ENCODE measurements at places on chromosomes 5 and 9.

GRCh38 chr5:175678074-175678473 is 20.2 kb downstream of the HRH2 start:
- no peak for DNase-seq

- DNase-seq, result no peak
These were observed 962 bp upstream of the PKN3 start for GRCh38 chr9:128701227-128701854.

DNA sequence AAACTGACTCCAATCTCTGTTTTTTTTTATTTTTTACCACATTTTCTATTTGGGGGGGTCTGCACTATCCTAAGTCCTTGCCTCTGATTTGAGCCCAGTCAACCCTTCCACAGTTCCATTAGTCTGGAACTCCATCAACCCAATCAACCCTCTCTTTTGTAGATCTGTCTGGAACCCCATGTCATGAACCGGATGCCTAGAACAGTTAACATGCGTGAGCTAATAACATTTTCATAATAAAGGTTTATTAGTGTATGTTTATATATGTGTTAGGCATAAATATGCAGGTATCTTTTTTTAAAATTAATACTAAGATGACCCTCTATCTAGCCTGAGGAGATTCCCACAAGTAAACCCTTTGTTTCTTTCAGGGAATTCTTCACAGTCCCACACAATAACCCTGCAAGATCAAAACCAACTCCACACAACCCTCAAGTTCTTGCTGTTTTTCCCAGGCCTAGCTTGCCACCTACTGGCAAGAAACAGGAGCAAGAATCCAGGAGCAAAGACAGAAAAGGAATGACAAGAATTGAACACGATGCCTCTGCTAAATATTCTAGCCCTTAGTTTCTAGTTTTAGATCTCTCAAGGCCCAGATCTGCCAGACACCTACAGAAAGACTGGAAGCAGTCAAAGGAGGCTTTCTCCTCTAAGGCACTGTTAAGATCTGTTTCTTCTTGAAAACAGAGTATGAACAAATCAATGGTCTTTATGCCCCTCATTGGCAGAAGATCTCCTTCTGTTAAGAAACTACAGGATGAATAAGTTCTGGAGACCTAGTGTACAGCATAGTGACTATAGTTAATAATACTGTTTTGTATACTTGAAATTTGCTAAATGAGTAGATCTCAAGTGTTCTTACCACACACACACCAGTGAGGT is 100.4 kb downstream of the TRIM36 start:
- peak; percentile 54 for DNase-seq

DNA sequence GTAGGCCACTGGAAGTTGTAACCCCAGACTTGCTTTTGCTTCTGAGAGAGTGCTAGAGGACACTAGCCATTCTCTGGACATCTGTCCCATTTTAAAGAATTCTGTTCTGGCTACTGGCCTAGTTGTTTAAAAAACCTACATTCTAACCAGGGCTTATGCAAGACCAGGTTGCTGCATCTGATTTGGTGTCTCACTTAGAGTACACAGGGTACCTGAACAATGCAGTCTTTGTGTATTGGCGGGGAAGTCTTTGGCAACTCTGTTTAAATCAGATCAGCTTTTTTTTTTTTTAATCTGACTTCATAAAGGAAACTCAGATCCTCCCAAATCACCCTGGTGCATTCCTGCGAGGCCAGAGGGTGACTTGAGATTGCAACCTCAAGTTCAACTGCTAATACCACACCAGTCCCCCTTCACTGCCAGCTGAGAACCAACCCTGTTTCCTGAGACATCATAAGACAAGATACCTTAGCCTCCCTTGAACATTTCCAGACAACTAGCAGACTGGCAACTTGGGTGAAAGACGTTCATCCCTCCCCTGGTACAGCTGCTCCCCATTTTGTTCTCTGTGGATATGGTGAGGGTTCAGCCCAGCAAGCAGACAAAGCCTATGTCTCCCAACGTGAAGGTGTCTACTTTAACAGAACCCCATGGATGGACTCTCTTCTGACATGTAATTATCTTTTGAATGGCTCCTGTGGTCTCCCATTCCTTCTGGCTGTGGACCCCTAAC is 27.0 kb downstream of the SKP1 start:
- no peak for DNase-seq

DNA sequence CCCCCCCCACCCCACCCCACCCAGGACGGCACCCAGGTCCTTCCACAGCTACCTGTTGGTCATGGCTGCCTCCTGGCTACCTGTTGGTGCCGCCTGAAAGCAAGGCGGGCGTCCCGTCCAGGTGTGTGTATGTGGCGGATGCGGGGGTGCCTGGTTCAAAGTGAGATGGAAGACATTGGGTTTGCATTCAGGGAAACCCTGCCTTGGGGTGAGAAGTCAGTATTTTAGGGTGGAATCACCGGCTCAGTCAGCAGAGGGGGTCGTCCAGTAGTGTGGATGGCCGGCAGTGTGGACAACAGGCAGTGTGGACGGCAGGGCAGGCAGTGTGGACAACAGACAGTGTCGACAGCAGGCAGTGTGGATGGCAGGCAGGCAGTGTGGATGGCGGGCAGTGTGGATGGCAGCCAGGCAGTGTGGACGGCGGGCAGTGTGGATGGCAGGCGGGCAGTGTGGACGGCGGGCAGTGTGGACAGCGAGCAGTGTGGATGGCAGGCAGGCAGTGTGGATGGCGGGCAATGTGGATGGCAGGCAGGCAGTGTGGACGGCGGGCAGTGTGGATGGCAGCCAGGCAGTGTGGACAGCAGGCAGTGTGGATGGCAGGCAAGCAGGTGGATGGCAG is 28.0 kb downstream of the NKD2 start:
- no peak for DNase-seq

DNA sequence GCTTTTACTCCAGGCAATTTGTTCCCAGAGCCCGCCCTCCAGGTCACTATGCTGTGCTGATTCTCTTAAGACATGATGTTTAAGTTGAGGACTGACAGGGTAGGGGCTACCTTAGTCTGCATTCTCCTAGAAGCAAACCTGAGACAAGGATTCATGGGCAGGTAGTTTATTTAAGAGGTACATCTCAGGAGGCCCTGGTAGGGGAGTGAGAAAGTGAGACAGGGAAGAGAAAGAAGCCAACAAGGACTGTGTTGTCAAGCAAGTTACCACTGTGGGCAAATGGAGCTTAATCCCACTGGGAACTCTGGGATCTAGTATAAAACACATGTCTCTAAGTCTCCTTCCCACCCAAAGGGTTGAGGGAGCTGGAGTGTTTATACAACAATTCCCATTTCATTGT is 43.6 kb upstream of the FSTL4 start:
- no peak for DNase-seq

DNA sequence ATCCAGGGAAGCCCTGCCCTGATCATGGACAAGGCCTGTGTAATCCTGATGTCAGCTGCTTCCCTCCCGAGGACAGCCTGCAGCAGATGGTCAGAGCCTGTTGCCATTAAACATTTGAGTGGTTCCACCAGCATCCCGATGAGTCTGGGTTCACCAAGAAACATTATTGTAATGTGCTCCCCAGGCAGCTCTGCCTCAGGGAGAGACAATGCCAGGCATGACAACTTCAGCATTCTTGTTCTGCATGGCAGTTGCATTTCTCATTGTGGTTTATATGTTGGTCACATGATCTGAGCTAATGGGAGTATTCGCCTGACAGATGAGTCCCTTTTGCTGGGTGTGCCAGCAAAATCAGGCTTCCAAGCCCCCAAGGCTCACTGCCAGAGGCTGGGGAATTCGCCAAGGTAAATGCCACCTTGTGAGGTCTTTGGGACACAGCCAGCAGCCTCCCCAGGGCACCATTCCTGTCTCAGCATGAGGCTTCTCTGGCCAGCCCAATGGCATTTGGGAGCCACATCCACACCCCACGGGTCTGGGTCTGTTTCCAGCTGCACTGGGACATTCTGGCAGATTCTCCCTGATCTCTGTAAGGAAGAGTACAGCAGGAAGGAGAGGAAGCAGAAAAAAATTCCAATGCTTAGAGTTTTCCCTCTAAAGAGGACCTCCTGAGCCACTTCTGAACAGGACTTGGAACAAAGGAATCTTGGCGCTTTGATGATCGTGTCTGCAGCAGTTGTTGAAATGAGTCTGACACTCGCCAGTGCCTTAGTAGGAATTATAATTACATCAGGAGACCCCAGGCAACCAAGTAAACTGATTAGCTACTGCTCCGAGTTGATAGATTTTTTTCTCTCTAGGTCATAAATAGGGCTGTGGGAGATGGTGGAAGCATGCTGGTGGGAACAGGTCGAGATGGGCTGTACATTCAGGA is 18.7 kb downstream of the KCNIP1 start:
- no peak for DNase-seq

- DNase-seq, result peak; percentile 42
These were observed 235.7 kb downstream of the HSPA4 start for GRCh38 chr5:133287500-133287899.

GRCh38 chr5:124704594-124705284 is 41.7 kb downstream of the ZNF608 start:
- DNase-seq, result peak; percentile 85

DNA sequence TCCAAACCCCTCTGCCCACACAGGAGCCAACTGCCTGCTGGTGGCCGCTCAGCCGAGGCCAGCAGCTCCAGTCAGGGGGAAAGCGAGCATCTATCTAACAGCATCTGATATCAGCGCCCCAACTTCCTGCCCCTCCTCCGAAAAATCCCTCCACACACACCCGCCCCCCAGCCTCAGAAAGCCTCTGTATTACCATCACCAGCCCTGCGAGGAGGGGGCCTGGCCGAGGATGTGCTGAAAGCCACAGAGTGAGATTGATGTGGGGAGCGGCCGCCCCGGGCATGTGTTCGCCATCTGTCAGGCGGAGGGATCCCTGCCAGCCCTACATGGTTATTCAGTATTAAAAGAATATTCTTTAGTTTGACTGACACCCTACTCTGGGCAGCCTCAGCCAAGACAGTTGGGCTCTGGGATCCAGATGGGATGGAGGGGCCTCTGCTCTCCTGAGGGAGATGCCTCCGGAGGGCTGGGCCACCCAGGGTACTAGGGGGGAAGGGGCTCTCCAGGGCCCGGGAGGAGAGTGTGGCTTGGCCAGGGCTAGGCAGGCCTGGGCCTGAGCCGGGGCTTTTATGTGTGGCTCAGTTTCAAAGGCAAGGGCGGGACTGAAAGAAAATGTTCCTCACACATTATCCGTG is 98.0 kb downstream of the HSD17B3 start:
- no peak for DNase-seq

DNA sequence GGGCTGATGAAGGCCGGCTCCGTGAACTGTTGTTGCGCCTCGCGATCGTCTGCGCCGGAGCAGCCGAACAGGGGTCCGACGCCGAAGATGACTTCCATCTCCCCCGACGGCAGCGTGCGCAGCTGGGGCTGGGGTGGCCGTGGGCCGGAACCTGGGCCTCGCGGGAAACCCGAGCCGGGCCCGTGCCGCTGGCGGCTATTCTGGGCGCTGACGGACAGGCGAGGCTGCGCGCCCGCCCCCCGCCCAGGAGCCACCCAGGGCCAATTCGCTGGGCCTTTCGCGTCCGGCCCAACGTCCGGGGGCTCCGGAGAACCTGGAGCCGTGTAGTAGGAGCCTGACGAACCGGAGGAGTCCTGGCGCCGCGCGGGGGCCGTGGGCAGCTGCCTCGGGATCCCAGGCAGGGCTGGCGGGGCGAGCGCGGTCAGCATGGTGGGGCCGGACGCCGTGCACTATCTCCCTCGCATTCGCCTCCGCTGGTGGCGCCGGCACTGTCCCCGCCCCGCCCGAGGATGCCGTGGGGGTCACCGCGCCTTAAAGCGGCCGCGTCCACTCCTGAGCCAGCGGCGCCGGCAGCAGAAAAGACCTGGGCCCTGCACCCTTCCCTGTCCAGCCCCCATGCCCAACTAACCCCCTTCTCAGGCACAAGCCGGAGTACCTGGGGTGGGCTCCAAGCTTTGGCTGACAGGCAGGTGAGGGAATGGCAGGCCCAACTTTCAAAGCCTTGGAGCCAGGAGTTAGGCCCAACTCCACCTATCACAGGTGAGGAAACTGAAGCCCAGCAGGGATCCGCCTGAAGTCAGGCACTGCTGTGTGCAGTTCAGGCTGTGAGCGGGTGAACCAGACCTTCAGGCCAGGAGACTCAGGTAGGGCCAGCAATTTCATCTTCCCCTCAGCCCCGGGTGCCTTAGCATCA is at the start of gene PROB1:
TSS of gene PROB1 (minus strand) at position 451 of the 913 bp plus-strand sequence. CDS start at position 428, 23 bp downstream.
- DNase-seq, result no peak

DNA sequence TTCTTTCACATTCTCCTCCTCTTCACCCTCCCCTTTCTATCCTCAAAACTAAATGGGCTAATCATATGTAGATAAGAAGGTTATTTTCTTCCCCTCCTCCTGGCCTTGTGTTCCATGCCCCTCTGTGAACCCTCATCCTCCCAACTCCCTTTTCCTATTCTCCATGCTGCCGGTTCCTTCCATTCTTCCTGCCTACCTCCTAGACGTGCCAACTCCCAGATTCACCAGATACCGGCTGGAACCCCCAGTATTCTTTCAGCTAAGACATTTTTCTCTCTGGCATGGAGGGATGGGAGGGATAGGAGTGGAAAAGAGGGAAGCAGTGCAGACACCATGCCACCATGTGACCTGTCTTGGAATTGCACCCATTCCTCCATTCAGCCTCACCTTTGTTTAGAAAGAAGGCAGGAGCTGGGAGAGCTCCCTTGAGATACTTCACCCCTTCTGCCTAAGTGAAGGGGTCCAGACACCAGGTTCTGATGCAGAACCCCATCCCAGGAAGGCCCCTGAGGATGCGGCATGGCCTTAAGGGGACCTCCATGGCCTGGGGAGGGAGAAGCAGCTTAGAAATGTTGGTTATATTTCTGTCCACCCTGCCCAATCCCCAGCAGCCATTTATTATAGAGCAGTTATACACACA is 4.8 kb downstream of the DNAJB5 start:
- DNase-seq, result no peak

- DNase-seq, result no peak
These were observed 108.4 kb downstream of the ENTREP1 start for GRCh38 chr9:69433392-69433791.

GRCh38 chr9:128716581-128717254 is 7.2 kb downstream of the ZDHHC12 start:
- no peak for DNase-seq

DNA sequence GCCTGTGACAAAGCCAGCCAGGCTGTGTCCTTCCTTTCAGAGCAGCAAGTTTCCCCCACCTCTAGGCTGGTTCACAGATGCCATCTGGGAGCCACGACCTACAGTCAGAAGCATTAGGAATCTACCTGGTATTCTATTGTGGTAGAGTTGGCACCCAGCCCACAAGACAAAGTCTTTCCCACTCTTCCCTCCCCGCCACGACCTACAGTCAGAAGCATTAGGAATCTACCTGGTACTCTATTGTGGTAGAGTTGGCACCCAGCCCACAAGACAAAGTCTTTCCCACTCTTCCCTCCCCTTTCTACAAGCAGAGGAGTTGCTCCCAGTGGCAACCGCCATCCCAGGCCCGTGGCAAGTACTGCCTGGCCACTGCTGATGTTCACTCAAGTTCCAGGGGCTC is 157.8 kb upstream of the TNC start:
- no peak for DNase-seq

DNA sequence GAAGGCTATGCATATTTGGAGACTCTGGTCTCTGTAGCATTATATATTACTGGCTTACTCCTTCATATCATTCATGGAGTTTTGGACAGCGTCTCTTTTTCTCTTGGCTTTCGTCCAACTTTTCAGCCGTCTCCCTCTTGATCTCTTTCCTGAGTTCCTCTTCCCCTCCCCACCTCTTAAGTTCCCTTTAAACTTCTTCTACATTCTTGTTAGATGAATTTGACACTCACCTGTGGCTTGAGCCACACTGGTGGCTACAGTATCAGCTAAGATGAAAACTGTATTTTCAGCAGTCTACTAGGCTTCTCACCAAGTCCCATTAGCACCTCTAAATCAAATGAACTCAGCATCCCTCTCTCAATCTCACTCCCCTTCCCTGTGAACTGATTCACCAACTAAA is 128.1 kb downstream of the STARD4 start:
- DNase-seq, result no peak

Measured in NAMALWA (cell line).